ENCODE measurements at places on chromosomes 16 and 17. TPM values are rescaled to one million over a fixed set of nuclear protein-coding genes. Genes with fewer than 3 reads are reported as not detected.

GRCh38 chr17:39231591-39232551, 6.1 kb upstream of the STAC2 start:
- H3K27me3 ChIP-seq, result peaks cover 18% of the 10 kb centered on the region
- H3K36me3 ChIP-seq, result no peaks in the 10 kb centered on the region
- DNase-seq, result peak; percentile 73
- peak overlapping the region; percentile 36 for H3K27ac ChIP-seq

GRCh38 chr17:17362540-17362930, 59.4 kb downstream of the NT5M start:
- H3K27ac ChIP-seq, result no peak overlapping the region
- H3K4me3 ChIP-seq, result no peak overlapping the region
- H3K36me3 ChIP-seq, result no peaks in the 10 kb centered on the region
- no peaks in the 10 kb centered on the region for H3K4me1 ChIP-seq

- H3K4me3 ChIP-seq, result no peak overlapping the region
- H3K27ac ChIP-seq, result no peak overlapping the region
- peaks cover 5% of the 10 kb centered on the region for H3K4me1 ChIP-seq
- no peaks in the 10 kb centered on the region for H3K27me3 ChIP-seq
Measured at GRCh38 chr16:80671281-80671849, 130.6 kb downstream of the DYNLRB2 start.

DNA sequence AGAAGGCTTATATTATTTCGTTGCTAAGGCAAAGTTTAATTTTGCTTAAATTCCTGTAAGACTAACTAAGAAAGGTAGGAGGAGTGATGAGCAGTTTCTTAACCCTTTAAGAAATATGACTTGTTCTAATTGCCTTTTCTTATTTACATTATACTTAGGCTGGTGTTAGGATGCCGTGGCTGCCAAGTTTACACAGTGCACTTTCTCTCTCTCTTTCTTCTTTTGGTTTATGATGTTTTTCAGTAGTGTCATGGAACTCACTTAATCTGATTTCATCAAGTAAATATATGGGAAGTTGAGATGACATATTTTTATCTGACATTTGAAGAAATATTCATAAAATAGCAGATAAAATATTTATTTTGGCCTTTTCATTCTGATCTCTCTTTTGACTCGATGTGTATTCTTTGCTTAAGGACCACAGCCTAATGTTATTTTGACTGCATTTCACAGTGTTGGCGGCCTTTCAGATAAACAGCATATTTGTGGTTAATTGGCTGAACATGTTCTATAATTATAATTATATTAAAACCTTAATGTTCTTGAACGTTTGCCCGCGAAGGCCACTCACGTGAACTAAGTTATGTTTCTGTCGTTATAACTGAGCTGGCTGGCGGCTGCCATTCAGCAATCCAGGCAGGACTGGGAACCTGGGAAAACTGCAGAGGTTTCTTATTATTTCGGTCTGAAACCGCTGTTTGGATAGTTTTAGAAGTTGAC, 191.6 kb downstream of the WWOX start:
- H3K4me1 ChIP-seq, result no peaks in the 10 kb centered on the region
- no peak overlapping the region for H3K27ac ChIP-seq
- no peak for DNase-seq
- H3K36me3 ChIP-seq, result no peaks in the 10 kb centered on the region
- H3K27me3 ChIP-seq, result no peaks in the 10 kb centered on the region

GRCh38 chr16:11636172-11636721, 32.0 kb upstream of the SNN start:
- peaks cover 10% of the 10 kb centered on the region for H3K4me1 ChIP-seq
- no peak for DNase-seq
- no peak overlapping the region for H3K4me3 ChIP-seq
- H3K27me3 ChIP-seq, result peaks cover 16% of the 10 kb centered on the region
- H3K36me3 ChIP-seq, result no peaks in the 10 kb centered on the region
- no peak overlapping the region for H3K27ac ChIP-seq

STX1B gene
- total RNA-seq, result 3.1 TPM

HEATR9 gene
- total RNA-seq, result 6.7 TPM

PYDC1 gene
- total RNA-seq, result not detected

Measured in activated naive CD8-positive, alpha-beta T cell treated with anti-CD3 and anti-CD28 coated beads, Interleukin-2, amount 10 ng/mL, durations not matched to agents 7 days and 5 days (primary cell).